ENCODE measurements at places on chromosomes 2 and 18. TPM values are rescaled to one million over a fixed set of nuclear protein-coding genes. Genes with fewer than 3 reads are reported as not detected.

SCN3A gene
- total RNA-seq: not detected

SULT1C4 gene
- not detected for total RNA-seq

LRP2 gene
- 0.20 TPM for total RNA-seq

LRRTM1 gene
- total RNA-seq: not detected

MRPL33 gene
- 66.3 TPM for total RNA-seq

POTEI gene
- total RNA-seq: 1.2 TPM

HTR2B gene
- total RNA-seq: not detected

TXNDC2 gene
- 0.12 TPM for total RNA-seq

VAMP8 gene
- 52.6 TPM for total RNA-seq

NAT8 gene
- not detected for total RNA-seq

TMEM163 gene
- 0.12 TPM for total RNA-seq

DARS1 gene
- 94.8 TPM for total RNA-seq

ERFE gene
- 17.3 TPM for total RNA-seq

SERPINE2 gene
- total RNA-seq: 93.3 TPM

GRCh38 chr2:120393456-120393855 is 47.5 kb downstream of the INHBB start:
- DNase-seq: no peak

GRCh38 chr2:60025496-60025895 is 528.0 kb downstream of the BCL11A start:
- no peak for DNase-seq

DNA sequence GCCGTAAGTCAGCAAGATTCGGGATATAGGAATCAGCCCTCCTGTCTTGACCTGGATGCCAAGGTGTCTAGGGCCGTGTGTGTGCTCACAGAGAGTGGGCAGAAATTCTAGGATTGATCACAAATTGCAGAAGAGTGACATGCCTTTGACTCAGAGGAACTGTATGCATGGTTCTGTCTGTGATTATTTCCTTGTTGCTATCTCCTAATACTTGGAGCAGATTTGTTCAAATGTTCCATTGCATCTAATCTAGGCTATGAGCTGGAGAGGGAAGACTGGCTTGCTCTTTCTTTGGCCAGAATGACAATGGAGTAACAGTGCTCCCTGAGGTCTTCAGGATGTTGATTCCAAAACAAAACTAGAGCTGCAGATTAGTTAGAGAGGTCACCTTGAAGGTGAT is 115.0 kb downstream of the EN1 start:
- DNase-seq: no peak

DNA sequence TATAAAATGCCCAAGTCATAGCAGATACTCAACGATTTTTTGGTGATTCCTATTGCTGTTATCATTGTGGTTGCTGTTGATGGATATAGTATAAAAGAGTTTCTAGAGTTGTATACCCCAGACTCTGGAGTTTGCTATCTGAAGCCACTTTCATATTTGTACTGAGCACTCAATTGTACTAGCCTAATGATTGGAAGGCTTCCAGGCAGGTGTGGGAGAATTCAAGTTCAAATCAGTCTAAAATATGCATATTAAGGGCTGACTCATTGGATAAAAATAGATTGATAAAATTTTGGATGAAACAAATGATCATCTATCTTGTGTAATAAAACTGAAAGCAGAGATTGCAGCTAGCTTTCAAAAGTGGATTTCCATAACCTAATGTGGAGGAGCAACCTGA is 122.9 kb downstream of the NEB start:
- no peak for DNase-seq

- no peak for DNase-seq
Observed at GRCh38 chr2:200081236-200081635, 125.9 kb downstream of the MAIP1 start.

- no peak for DNase-seq
Observed at GRCh38 chr2:215895330-215895729, 118.0 kb downstream of the MREG start.

- peak; percentile 16 for DNase-seq
Observed at GRCh38 chr2:102975996-102976975, 214.5 kb downstream of the TMEM182 start.

DNA sequence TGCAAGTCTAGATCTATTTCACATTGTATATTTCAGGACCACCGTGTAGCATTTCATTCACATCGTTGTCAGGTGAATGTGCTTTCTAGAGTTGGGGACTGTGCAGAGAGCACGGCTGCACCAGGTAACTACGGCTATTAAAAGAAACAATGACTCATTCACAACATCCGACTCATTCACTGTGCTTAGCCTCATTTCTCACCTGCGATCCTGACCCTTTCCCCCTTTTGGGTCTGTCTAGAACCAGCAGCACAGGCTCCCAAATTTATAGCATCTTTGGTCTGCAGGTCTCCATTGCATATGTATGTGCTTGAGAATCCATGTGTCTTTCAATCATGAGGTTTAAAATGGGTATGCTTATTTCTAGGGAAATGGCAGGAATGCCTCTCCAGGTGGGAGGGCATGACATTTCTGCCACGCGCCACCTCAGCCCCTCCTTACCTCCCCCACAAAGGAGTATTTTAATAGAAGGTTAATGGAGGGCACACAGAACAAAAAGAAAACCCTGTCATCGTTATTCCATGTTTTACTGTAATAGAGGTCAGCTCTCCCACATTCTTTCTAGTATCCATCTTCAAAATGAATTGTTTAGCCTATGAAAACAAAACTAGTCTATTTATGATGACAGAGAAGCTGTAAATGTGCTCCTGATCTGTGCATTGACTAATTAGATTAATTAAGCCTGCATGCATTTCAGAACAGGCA is 246.7 kb upstream of the EPHA4 start:
- DNase-seq: no peak

- no peak for DNase-seq
Observed at GRCh38 chr2:236928380-236929037, 157.2 kb upstream of the COPS8 start.

GRCh38 chr2:175187378-175187777 is 5.9 kb upstream of the ATP5MC3 start:
- DNase-seq: no peak

- peak; percentile 68 for DNase-seq
Observed at GRCh38 chr2:72115110-72116080, 32.3 kb downstream of the CYP26B1 start.

- DNase-seq: no peak
Observed at GRCh38 chr2:179275253-179276012, 10.8 kb upstream of the SESTD1 start.

- no peak for DNase-seq
Observed at GRCh38 chr18:22176420-22177326, 7.3 kb downstream of the GATA6 start.

GRCh38 chr2:68659081-68659480 is 15.7 kb downstream of the PROKR1 start:
- no peak for DNase-seq

DNA sequence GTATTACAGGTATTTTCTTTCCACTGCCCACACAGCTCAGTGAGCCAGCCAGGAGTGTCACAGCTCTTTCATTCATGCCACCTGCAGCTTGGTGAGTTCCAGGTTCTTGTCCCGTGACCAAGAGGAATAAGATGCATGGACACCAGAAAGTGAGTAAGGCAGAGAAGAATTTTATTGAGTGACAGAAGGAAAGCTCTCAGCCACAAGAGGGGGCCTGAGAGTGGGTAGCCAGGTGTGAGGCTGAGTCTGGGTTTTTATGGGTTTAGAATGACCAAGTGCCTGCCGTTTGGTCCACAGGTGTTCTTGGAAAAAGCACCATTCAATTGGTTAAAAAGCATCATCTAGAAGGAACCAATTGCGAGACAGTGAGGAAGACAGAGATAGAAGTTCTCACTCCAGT is 1097.1 kb upstream of the SLC39A10 start:
- no peak for DNase-seq

GRCh38 chr2:176812246-176812775 is 400.3 kb upstream of the HNRNPA3 start:
- DNase-seq: no peak

GRCh38 chr2:64359171-64359891 is 94.6 kb upstream of the LGALSL start:
- DNase-seq: no peak

DNA sequence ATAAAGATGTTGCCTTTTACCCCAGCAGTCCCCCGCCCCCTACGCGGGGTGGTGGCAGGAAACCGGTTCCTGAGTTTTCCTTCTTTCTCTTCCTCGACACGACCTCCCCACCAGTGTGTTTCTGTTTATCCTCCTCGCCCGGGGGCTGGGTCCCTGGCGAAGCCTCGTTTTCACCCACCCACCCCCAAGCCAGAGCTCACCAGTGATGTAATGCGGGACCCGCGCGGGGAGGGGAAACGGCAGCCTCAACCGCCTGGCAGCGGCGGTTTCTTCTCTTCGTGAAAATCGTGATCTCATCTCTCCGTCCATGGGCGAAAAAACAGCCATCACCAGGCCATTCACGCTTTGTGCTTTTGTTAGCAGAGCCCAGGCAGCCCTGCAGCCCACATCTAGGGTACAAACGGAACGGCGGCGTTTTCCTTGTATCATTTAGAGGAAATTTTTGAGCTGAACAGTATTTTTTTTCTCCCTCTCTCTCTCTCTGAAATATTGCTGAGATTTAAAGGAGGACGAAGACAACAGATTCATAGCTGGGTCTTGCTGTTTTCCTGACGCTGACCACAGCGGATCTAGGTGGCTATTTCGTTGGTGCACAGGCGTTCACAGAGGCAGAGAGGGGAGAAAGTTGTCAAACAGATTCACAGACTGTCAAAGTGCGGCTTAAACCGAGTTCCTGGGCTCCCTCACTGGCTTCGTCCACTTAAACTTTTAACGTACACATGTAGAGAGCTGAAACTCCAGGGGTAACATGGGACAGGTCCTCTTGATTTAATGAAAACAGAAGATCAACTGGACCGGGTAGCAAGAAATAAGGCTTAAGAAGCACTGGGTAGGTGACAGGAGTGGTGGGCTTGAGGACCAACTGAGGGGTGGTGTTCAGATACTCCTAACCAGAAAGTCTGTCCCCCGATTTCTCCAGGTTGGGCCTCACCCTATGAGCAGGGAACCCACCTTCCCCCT is 21.9 kb upstream of the PAX3 start:
- no peak for DNase-seq

GRCh38 chr2:137928547-137929518 is 35.4 kb upstream of the HNMT start:
- no peak for DNase-seq

GRCh38 chr2:191566344-191566743 is 111.6 kb upstream of the NABP1 start:
- peak; percentile 57 for DNase-seq

DNA sequence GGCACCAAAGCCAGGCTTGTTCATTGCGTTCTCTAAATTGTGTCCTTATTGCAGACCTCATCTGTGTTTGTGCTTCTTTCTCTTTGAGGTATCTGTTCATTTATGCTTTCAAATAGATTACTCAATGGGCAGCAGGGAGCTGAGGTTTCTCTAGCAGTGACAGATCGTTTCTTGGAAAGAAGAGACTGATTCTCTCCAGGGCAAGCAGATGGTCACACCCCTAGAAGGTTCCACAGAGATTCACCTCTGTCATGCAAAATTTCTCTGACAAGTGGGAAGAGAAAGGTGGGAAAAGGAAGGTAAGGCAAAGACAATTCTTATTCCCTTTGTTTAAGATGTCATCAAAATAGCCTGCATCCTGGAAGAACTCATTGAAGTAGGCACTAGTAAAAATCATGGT is 14.0 kb downstream of the DLGAP1 start:
- DNase-seq: no peak

- DNase-seq: no peak
Observed at GRCh38 chr2:204108781-204109295, 172.3 kb downstream of the ICOS start.

- DNase-seq: no peak
Observed at GRCh38 chr2:125643585-125643984, 1012.4 kb upstream of the GYPC start.

All from HCT116 (cell line).